HepG2 (cell line): ENCODE measurements at places on chromosomes 6 and 20. TPM values are rescaled to one million over a fixed set of nuclear protein-coding genes. Genes with fewer than 3 reads are reported as not detected.

DNA sequence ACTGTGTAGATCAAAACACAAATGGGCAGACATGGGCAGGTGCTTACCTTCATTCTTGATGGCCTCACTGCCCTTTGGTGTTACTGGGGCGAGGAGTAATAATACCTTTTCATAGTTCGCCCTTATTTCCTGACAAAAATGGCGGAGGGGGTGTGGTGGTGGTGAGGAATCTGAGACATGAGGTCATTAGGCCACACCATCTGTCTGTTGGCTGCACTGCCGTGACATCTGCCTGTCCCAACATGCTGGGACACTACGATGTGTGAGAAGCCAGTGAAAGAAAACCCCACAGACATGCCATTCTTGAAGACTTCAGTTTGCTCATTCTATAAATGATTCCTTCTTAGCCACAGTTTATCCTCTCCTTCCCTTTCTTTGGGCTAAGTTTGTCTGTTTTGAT is 13.4 kb upstream of the MAPRE1 start:
- no peaks in the 10 kb centered on the region for H3K27me3 ChIP-seq
- H3K4me3 ChIP-seq = no peak overlapping the region
- DNase-seq = no peak
- no peak overlapping the region for H3K27ac ChIP-seq
- peaks cover 60% of the 10 kb centered on the region for H3K36me3 ChIP-seq
- no peaks in the 10 kb centered on the region for H3K4me1 ChIP-seq

GRCh38 chr20:23063581-23063980 is 14.1 kb upstream of the THBD start:
- no peaks in the 10 kb centered on the region for H3K27me3 ChIP-seq
- H3K27ac ChIP-seq = no peak overlapping the region
- H3K4me1 ChIP-seq = peaks cover 9% of the 10 kb centered on the region
- no peak overlapping the region for H3K4me3 ChIP-seq
- H3K36me3 ChIP-seq = no peaks in the 10 kb centered on the region

GRCh38 chr6:89010825-89011224 is 47.4 kb upstream of the RNGTT start:
- H3K4me1 ChIP-seq = peaks cover 49% of the 10 kb centered on the region
- no peak overlapping the region for H3K4me3 ChIP-seq
- DNase-seq = no peak
- no peak overlapping the region for H3K27ac ChIP-seq

Gene PNPLA1
- polyA plus RNA-seq = not detected in 2 replicates
